ENCODE measurements at places on chromosomes 1 and 21.
A peak's percentile ranks its signal among the peaks of the same experiment; 100 is the strongest.

- DNase-seq = no peak
Measured at GRCh38 chr1:207866471-207867135, 44.3 kb downstream of the CD34 start.

- no peak for DNase-seq
Measured at GRCh38 chr1:109298666-109299557, 7.9 kb downstream of the MYBPHL start.

DNA sequence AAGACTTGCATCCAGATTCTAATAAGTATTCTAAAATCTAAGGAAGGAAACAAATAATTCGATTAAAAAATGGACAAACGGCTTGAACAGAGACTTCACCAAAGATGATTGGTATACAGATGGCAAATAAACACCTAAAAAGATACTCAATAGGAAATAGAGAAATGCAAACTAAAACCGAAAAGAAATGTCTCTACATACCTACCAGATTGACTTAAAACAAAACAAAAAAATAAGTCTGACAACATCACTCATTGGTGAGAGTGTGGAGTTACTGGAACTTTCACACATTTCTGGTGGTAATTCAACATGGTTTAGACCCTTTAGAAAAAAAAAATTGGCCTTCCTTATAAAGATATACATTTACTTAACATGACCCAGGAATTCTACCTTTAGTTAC, 869.8 kb downstream of the TTLL7 start:
- DNase-seq = no peak

DNA sequence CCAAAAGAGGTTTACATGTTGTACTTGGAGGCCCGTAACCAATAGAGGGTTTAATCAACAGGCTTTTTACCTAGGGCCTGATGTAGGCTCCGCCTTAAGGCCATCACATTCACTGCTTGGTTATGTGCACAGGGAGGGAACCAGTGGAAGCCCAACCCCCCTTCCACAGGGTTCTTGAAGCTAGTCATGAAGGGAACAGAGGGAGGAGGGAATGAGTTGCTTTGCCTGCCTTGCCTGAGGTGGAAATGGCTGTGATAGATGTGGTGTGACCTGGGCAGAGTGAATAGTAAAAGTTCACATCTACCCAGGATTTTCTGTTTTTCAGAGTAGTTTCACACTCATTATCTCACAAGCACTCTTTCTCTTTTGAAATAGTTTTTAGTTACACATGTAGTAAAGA, 215.1 kb downstream of the ST6GALNAC3 start:
- no peak for DNase-seq

DNA sequence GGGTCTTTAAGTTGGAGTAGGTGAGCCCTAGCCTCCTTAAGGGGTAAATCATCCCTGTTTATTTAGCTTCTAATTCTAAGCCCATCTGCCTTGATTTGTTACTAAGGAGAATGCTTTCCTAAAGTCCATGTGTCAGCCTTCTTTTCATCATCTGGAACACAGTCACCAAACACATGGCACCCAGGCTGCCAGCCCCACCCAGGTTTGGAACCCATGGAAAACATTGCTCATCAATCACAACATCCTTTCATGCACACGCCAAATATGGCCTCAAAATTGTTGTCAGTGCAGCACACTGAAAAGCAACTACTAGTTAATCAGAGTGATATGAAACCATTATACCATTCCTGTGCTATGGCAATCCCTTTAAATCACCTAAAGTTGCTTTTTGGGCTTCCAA, 386.7 kb upstream of the ESRRG start:
- no peak for DNase-seq

- no peak for DNase-seq
Measured at GRCh38 chr1:53265581-53265980, 27.3 kb upstream of the MAGOH start.

- no peak for DNase-seq
Measured at GRCh38 chr1:22350924-22351767, 100.5 kb upstream of the ZBTB40 start.

- DNase-seq = no peak
Measured at GRCh38 chr1:110713221-110713620, 38.5 kb upstream of the KCNA3 start.

DNA sequence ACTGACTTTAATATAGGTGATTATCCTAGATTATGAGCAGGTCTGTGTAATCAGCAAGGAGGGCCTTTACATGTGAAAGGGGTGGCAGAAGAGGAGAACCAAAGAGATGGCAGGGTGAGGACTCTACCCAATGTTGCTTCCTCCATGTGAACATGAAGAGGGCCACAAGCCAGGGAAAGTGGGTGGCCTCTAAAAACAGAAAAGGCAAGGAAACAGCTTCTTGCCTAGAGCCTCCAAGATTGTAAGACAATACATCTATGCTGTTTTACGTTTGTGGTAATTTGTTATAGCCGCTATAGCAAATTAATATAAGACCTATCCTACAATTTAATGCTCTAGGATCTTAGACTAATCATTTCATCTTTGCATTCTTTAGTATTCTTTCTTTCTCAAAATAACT, 85.5 kb downstream of the PLPP3 start:
- DNase-seq = no peak

GRCh38 chr1:2556277-2556677, at the start of gene TNFRSF14:
Gene TNFRSF14, plus strand, starts transcription at chr1:2556371. Its CDS starts 294 bp downstream, at chr1:2556665.
- DNase-seq = no peak

DNA sequence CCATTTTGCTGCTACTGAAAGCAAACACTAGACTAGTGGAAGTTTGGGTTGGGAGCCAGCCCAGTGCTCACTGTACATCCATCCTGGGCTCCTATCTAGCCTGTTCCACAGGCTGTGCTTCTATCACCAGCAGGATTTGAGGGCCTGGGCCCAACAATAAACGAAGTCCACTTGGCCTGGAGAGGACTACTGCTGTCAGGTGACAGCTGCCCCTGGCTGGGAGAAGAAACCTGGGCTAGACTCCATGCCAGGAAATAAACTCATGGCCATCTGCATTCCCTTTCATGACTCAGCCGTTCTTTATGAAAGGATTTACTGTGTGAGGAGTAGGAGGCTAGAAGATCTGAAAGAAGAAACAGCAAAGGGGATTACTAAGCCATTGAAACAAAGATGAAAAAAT, 35.5 kb downstream of the COLGALT2 start:
- no peak for DNase-seq

- DNase-seq = peak; percentile 30
Measured at GRCh38 chr1:110554871-110555801, 36.2 kb upstream of the KCNA10 start.

DNA sequence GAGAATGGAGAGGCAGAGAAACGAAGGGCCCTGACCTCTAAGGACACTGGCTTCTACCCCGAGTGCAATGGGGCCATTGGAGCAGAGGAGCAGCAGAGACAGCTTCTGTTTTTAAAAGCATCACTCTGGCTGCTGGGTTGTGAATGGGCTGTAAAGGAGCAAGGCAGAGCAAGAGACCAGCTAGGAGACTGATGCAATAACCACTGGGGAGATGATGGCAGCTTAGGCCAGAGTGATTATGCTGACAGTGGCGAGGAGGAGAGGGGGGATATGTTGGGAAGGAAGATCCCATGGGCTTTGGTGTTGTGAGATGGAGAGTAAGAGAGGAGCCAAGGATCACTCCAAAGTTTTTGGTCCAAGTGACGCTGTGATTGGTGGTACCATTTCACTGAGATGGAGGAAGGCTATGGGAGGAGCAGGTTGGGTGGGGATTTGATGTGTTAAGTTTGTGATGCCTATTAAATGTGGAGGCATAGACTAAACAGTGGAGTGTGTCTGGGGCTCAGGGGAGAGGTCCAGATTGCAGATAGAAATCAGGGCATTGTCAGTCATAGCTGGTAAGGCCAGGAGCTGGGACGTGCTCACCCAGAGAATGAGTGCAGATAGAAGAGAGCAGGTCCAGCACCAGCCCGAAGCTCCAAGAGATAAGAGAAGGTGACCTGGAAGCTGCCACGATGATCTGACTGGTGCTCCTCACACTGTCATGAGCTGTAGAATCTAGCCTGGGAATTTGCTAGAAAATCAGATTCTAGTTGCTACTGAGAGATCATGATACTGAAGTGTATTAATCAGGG, 11.0 kb downstream of the TRAF5 start:
- no peak for DNase-seq

DNA sequence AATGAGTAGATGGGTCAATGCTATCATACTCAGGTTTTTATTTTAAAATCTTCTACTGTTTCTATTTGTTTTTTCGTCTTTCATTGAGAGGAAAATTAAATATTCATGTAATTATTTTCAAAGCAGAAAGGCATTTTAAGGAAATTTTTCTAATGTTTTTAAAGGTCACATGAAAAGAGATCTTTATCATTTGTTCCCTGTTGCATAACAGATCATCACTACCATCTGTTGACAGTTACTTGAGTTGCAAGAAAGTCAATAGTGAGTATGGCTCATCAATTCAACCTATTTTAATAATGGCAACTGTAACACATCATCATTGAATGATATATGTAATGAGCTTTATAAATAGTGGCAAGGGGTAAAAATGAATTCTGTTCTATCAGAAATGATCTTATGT, 369.7 kb downstream of the DPYD start:
- DNase-seq = no peak

DNA sequence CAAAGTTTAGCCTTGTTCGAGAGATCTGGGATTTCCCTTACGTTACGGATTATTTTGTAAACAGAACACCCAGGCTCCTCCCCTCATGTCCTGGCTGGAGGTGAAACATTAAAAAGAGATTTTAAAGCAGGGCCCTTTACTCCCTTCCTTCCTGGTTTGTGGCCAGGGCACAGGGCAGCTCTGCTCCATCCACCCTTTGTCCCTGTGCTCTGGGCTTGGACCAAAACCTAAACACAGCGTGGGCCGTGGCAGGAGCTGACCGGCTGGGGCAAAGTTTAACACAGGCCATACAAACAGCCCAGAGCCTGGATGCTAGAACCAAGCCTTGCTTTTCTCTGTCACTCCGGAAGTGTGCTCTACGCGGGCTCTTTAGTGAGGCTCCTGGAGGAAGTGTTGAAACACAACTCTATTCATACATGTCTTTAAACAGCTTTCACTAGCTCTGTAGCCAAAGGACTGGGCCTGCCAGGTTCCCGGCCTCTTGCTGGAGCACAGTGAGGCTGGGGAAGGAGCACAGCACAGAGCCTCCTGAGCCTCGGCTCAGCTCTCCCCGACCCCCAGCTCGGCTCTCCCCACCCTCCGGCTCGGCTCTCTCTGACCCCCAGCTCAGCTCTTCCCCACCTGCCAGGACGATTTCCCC, 84.7 kb downstream of the PDE9A start:
- no peak for DNase-seq
